ENCODE measurements at places on chromosomes 11 and 22.

DNA sequence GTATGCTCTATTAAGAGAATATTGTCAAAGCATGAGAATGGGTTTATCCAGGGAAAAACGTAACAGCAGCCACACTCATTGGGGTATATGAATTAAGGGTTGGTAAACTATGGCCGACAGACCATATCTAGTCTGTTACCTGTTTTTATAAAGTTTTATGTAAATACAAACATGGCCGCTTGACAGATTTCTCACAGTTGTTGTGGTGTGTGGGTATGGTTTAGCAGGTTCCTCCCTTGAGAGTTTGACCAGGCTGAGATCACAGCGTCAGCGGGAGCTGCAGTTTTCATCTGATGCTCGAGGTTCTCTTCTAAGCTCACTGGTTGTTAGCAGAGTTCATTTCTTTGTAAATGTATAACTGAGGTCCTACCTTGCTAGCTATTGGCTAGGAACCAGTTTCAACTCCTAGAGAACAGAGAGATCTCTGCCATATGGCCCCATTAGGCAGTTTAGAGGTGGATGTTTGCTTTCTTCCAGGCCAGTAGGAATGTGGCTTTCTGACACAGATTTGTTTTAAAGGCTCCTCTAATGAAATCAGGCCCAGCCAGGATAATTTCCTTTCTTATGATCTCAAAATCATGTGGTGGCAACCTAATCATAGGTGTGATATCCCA lies 45.5 kb upstream of the GRIK4 start:
- no peak for DNase-seq

DNA sequence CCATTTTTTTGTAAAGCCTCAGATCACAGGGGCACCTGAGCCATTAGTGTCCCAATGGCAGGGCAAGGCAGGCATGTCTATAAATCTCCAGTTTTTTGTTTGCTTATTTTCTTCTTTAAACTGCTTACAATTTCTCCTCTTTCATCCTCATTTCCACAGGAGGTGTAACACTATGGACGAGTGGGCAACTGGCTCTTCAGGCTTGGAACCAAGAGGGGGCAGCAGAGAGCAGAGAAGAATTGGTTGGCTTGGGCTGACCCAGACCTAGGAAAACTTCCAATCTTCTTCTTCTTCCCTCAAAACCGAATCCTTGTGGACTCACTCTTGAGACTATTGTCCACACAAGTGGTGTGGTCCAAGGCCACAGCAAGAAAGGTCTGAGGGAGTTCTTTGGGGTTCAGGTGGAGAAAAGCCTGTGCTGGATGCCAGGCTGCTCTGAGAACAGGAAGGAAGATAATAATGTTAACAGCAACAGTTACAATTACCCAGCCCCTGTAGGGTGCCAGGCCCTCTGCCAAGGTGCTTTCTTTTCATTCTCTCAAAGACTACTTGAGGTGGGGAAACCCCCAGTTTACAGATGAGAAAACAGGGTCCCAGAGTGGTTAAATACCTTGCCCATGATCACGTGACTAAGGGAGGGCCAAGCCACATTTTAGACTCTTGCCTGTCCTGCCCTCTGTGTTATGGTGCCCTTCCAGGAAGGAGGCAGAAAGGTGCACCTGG lies 70.7 kb upstream of the E2F8 start:
- DNase-seq, result no peak

DNA sequence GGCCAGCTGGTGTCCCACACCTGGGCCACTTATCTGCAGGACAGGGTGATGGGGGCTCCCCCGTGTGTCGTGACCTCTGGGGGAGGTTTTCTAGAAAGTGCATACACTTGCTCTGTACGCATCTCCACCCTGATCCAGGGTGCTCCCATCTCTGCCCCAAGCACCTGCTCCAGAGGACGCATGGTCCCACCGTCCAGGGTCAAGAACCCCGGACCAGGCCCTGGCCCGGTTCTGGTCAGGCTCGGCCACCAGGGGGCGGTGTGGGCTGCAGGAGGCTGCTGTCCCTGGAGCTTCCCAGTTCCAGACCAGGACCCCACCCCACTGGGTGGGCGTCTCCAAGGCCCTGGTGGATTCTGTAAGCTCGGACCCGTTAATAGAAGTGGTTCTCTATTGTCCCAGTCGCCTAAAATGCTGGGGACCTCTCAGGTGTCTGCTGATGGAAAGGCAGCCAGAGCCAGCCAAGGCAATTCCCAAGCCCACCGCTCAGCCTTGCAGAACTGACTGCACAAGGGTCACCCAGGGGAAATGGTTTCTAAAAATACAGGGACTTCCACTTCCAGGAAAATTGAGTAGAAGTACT lies 34.7 kb upstream of the SEPTIN5 start:
- DNase-seq, result no peak

DNA sequence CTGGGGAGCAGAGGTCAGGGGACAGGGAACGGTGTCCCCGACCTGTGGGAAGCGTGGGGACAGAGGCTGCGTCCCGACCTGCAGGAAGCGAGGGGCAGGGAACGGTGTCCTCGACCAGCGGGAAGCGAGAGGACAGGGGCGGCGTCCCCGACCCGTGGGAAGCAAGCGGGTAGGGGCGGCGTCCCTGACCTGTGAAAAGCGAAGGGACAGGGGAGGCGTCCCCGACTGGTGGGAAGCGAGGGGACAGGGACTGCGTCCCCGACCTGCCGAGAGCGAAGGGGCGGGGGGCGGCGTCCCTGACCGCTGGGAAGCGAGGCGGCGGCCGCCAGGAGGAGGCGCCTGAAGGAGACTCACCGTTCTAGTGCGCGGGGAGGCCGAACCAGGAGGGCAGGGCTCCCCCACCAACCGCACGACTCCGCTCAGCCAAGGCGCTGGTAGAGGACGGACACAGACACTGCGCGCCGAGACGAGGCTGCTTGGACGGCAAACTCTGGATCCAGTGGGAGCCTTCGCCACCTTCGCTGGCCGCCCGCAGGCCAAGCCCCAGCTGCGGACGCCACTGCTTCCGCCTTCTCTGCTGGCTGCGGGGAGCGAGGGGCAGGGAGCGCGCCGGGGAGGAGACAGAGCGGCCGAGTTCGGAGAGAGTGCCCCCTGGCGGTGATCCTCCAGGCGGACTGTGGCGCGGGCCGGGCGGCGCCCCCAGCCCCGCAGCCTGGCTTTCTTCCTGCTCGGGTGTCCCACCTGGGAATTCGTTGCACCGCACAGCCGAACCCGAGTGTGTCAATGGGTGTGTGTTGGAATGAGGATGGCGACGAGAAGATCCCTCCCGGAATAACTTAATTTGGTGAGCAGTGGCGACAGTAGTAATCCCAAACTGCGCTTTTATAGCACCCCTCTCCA lies at the start of gene TRAF6:
TRAF6 (minus strand) TSS at position 579 of the 900 bp plus-strand sequence. CDS start 8,757 bp downstream, outside the sequence.
- peak; percentile 75 for DNase-seq

DNA sequence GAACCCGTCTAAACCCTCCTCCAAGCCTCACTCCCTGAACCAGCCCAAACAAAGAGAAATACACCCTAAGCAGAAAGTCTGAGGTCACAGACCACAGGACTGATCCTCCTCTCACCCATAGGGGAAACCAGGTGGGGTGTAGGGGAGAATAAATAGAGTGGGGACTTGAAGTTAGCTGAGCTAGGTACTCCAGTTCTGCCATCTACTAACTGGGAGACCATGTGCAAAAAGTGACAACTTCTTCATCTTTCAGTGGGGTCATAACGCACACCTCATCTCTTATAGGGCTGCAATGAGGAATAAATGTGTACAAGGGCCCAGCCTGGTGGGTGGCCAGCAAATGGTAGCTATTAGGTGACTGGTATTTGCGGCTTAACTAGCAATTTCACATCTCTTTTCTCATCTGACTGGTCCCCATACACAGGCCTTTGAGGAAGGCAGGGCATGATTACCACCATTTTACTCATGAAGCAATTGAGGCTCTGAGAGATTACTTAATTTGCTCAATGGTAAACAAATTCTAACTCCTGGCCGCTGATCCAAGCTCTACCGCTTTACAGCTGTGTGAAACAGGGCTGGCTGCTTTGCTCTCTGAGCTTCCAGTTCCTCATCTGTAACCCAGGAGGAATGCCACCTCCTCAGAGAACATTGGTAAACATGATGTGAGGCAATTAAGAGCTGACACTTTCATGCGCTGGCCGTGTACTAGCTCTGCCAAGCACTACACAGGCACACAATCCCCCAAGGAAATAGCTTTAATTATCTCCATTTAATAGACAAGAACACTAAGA lies 16.6 kb downstream of the TBC1D10A start:
- no peak for DNase-seq

DNA sequence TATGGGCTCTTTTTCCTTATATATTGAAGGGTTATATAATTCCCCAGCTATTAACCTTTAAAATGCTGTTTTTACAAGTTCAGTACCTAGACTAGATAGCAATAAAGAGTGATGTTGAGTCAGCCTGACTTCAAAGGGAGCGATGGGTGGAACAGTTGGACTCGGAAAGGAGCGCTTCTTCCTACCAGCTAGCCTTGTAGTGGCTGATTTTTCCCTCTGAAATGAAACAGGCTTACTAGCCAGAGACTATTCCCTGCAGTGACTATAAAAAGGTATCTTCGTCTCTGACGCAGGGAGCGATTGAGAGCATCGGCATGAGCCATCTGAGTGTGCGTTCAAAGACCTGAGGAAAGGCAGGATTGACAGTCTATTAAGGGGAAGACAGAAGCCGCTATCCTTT lies 66.0 kb upstream of the GRAMD1B start:
- DNase-seq, result no peak

GRCh38 chr11:61268588-61269250 lies 26.4 kb downstream of the VWCE start:
- DNase-seq, result no peak

DNA sequence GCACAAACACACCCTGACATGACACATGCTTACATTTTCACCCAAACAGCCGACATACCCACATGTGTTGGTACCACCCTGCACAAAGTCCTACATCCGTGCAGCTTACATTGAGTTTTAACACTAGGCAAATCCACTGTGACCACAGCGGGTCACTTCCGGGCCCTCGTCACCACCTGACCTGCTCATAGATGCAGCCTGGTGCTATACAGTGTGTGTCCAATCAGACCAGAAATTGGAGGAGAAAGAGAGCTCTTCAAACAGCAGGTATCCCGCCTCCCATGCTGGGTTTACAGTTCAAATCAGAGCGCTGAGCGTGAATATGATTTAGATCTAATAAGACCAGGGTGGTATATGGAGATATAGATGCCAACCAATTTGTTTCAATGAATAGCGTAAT lies 35.4 kb downstream of the PHF21B start:
- no peak for DNase-seq

GRCh38 chr22:27207907-27208306 lies 550.5 kb downstream of the MIAT start:
- no peak for DNase-seq

DNA sequence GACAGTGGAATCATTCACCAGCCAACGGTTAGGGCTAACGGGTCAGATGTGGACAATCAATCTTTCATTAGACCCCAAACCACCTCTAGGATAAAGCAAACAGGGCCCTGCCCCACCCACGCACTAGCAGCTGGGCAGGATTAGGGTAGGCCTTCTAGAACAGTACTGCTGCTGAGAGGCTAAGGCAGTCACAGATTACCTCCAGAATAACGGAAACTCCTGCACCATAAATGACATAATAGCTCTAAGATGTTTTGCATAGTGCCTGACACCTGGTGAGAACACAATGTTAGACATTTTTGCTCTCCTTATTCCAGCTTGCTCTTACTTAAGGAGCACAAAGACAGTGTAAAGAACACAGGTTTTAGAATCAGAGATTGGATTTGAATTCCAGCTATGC lies 1.8 kb downstream of the SYTL2 start:
- DNase-seq, result no peak
